ENCODE measurements at places on chromosomes 2 and 18.

GRCh38 chr2:200383380-200384110 lies 77.1 kb downstream of the SPATS2L start:
- DNase-seq = no peak

DNA sequence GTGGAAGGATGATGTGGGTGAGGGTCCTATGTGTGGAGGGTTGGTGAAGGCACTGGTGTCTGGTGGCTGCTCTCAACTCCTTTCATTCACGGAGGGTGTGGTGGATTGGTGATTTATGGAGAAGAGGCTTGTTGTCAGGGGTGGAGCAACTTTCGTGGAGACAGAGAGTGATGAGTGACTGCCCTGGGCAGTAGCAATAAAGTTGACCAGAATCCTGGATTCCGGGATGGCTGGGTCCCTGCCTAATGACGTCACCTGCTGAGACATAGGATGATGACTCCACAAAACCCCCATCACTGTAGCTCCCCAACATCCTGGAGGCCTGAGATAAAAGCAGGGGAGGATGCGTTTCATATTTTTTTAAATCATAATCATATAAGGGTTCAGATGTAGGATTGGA lies 193.0 kb downstream of the ACKR3 start:
- no peak for DNase-seq

DNA sequence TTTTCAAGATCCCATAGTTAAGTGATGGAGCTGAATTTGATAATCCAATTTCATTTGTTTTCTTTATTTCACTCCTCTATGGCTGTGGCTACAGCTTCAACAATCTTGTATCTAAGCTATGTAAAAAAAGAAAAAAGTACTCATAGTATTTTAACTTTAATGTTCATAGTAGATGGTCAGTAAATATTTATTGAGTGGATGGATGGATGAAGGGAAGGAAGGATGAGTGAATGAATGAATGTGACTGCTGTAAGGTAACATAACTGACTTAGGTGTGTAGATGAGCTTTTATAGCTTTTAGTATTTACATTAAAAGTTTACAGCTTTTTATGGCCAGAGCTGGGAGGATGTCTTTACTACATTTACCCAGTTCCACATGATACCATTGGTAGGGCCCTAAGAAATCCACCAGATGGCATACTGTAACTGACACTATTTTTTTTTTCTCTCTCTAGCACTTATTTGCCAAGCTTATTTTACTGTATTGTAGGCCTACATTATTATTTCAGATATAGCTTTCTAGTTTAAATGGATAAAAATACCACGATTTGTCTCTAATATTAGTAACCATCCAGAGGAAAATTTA lies 13.4 kb upstream of the HRH4 start:
- DNase-seq = no peak

GRCh38 chr2:181178823-181179412 lies 198.5 kb downstream of the UBE2E3 start:
- no peak for DNase-seq

DNA sequence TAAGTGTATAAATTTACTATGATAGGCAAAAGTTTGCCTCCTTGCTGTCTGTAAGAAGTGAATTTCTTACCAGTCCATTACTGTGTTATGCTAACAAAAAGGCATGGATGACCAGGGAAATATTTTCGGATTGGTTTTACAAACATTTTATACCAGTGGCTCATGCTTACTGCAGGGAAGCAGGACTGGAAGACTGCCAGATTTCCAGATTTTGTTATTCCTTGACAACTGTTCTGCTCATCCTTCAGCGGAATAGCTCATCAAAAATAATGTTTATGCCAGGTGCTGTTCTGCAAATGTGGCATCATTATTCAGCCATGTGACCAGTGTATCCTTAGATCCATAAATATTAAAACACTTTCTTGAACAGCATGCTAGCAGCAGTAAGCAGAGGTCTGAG lies 40.4 kb upstream of the NETO1 start:
- DNase-seq = no peak

GRCh38 chr2:119662297-119662696 lies 16.7 kb upstream of the TMEM177 start:
- DNase-seq = no peak

DNA sequence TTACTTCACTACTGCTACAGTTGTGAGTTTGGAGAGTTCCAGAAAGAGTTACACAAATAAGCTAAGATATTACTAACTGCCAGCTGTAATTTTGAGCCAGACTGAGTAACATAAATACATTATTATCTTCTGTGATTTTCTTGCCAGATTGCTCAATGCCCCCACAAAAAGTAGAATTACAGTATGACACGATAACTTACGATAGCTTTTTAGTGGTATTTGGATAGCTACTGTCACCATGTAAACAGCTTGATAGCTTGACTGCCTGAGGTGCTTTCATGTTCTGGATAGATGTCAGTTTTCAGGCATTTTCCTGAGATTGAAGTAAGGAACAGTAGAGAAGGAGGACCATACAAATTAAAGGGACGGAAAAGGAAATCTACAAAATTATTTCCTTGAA lies 533.3 kb downstream of the SOCS6 start:
- no peak for DNase-seq
